Type B pancreatic cell (in vitro differentiated cells): ENCODE measurements at places on chromosomes 4 and X. TPM values are rescaled to one million over a fixed set of nuclear protein-coding genes. Genes with fewer than 3 reads are reported as not detected.

- H3K27ac ChIP-seq = no peak overlapping the region
- H3K27me3 ChIP-seq = no peaks in the 10 kb centered on the region
- no peaks in the 10 kb centered on the region for H3K36me3 ChIP-seq
- no peak overlapping the region for H3K4me3 ChIP-seq
- peaks cover 3% of the 10 kb centered on the region for H3K4me1 ChIP-seq
- DNase-seq = no peak
Measured at GRCh38 chr4:88204882-88205281, 46.4 kb upstream of the ABCG2 start.

Gene NOX1
- total RNA-seq = 0.70 and 1.2 TPM in 2 replicates

DNA sequence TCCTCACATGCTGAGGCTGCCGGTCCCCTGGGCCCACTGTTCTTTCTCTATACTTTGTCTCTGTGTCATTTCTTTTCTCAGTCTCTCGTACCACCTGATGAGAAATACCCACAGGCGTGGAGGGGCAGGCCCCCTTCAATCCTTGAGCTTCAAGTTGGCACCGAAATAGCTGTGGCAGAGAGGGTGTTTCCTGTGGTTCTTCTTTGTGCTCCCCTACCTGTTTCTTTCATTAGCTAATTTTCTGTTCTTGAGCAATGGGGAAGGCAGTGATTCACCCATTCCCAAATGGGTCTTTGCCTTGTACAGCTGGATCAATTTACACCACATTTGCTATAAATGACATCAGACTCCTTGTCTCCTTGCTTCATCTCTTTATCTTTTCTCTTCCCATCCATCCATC is 2.1 kb upstream of the CYSLTR1 start:
- H3K4me3 ChIP-seq = no peak overlapping the region
- no peaks in the 10 kb centered on the region for H3K4me1 ChIP-seq
- H3K27ac ChIP-seq = no peak overlapping the region
- no peak for DNase-seq
- no peaks in the 10 kb centered on the region for H3K27me3 ChIP-seq

Gene CXCL3
- 5.2 and 5.9 TPM in 2 replicates for total RNA-seq

Gene SSX4
- not detected in 2 replicates for total RNA-seq

Gene RAB41
- total RNA-seq = not detected in 2 replicates

GRCh38 chr4:125801373-125801772 is 486.6 kb downstream of the FAT4 start:
- H3K36me3 ChIP-seq = no peaks in the 10 kb centered on the region
- H3K4me3 ChIP-seq = no peak overlapping the region
- no peak overlapping the region for H3K27ac ChIP-seq
